NCI-H146 (cell line): ENCODE measurements at places on chromosomes 4 and X.

- no peak for DNase-seq
Measured at GRCh38 chrX:78922754-78923153, 22.4 kb upstream of the P2RY10 start.

DNA sequence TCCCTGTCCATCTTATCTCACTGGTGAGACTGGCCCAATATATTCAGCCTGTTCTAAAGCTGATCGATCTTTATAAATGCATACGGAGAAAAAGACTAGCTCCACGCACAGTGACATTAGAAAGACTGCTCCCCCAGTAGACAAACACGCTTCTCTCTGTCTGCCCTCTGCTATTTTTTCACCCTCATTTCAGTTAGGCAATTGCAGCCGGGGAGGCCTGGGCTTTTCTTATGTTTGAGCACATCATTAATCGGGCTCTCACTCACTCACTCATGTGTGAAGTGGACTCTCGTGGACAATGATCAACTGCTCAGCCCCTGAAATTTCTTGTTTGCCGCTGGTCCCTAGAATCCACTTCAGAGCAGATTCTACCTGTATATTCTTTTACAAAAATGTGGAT, 824.7 kb upstream of the TENM3 start:
- peak; percentile 99 for DNase-seq

DNA sequence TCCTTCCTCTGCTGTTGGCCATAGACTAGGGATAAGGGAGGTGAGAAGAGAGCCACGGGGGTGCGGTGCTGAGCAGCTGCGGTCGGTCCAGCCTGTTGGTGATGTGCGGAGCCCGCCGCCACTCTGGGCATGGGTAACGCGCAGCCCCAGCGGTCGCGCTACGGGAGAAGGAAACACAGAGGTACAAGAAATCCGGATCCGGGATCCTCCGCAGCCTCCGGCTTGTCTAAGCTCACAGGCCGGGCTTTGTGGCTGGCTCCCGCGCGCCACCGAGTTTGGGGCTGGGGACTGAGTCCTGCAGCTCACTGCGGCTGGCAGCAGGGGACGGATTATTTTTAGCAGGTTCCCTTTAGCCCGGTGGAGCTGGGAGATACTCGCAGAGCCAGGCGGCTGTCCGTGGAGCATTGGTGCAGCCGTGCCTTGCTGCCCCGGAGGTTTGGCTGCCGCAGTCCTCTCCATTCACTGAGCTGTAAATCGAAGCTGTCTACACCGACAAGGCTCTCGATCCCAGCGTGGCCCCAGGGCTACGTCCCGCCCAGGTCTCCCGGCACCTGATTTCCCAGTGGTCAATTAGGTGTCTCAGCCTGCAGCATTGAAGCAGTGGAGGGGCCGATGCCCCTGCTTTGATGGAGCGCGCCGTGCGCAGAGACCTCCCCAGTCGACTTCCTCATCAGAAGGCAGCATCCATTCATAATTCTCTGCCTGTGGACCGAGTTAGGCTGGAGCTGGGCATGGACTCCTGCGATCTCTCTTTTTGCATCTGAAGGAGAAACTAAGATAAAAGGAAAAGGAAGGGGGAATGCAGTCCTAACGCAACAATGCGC, 81.9 kb upstream of the SCML1 start:
- no peak for DNase-seq

DNA sequence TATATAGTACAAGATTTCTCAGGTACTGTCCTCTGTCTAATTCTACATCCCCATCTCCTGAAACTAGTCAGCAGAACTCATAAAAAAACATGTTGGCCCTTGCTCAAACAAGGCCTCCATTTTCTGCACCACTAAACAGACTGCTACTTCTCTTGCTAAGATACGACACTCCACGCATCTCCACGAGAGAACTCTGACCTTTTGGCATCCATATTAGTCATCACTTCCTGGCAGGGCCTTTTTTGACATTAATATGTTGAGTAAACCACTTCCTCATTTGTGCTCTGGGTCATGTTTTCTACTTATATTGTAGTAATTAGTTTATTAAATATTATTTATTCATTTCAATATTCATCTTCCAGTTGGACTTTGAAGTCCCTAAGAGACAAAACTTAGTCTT, 65.6 kb downstream of the DCAF8L1 start:
- DNase-seq = no peak

- peak; percentile 5 for DNase-seq
Measured at GRCh38 chr4:139619644-139620043, 46.0 kb upstream of the MGST2 start.

DNA sequence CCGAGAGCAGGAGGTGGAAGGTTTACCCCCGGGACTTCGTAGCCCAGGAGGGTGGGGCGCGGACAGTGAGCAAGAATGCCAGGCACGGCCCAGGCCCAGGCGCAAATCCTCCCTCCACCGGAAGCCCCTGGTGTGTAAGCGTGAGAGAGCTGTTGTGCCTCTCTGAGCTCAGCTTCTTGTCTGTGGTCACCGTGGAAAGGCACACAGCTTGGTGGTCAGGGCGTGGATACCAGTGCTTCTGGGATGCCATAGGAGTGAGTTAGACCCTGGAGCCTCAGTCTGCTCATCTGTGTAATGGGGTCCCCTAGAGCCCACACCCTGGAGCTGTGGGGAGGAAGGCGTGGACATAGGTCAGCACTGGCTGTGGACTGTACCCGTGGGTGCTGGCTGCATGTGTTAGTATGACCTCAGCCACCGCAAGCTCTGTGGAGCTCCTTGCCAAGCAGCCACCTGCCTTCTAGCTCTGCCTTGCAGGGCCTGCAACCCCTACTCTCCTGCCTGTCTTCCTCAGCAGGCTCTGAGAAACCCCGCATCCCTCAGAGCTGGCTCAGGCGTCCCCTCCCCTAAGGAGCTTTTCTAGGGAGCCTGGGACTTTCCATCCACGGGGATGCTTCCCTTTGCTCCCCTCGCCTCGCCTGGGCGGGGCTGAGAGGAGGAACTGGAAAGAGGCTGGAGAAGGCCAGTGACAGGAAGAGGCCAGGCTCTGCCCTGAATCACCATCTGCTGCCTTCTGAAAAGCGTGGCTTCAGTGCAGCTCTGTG, 28.0 kb upstream of the AFAP1 start:
- no peak for DNase-seq

DNA sequence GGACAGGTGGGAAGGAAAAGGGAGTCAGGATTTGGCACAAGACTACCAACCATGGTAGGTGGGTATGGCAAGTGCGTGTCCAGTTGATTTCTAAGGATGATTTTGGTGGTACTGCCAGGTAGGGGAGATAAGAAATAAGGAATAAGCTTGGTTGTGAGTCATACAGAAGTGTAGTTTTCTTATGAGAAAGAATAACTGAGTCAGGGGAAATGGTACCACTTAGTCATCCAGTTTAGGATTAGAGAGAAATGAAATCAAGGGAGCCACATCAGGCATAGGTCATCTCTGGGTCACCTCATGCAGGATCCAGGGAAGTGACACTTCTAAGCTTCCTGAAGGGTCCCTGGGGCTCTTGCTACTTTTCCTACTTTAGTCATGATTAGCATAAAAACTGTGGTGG, 107.1 kb upstream of the C1GALT1C1 start:
- no peak for DNase-seq
